ENCODE measurements at places on chromosomes 4 and X.

DNA sequence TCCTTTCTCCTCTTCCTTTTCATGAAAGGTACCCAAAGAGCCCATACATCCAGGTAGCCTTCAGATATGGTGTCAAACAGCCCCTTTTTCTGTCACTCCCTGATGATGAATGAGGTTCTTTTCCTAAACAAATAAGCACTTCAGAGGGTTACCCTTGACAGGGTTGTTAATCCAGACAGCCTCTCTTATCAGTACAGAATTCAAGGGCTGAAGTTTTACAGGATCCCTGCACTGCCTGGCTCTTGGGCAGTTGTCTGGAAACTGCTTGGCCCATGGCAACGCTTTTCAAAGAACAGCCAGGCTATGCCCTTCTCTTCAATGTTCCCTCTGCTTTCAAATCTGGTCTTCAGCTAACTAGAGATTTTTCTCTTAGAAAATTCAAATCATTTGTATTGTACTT lies 352.6 kb upstream of the FAM241A start:
- no peak for DNase-seq

- DNase-seq, result no peak
Measured at GRCh38 chrX:63746278-63746677, 38.7 kb downstream of the ARHGEF9 start.

GRCh38 chr4:3364634-3365314 lies 72.0 kb downstream of the RGS12 start:
- no peak for DNase-seq

GRCh38 chr4:94112644-94113043 lies 95.0 kb upstream of the SMARCAD1 start:
- no peak for DNase-seq

GRCh38 chr4:168221301-168221700 lies 97.3 kb downstream of the DDX60 start:
- DNase-seq, result peak; percentile 57

DNA sequence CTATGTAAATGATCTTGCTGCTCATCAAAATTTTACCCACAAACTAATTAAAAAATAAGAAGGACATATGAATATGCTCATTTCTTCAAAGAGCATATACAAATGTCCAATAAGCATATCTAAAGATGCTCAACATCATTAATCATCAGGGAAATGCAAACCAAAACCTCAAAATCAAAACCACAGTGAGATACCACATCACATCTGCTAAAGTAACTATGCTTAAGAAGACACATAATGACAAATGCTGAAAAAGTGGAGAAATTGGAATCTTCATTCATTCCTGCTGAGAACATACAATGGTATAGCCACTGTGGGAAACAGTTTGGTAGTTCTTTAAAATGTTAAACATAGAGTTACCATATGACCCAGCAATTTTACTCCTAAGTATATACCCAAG lies 81.9 kb downstream of the AFF2 start:
- peak; percentile 22 for DNase-seq

DNA sequence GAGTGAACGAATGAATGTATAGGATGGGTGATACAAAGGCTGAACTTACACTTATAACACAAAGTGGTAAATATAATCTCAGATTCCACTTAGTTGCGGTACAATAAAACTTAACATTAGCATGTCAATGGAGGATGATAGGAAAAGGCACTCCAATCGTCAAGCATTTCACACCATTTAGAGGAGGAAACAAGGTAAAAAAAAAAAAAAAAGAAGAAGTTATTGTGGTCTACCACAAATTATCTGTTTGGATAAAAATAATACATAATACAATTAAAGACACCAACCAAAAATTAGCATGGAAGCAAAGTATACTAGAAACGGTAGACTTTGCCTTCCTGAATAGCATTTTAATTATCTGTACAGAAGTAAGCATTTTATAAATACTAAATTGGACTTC lies 205.5 kb downstream of the PPP3CA start:
- no peak for DNase-seq

DNA sequence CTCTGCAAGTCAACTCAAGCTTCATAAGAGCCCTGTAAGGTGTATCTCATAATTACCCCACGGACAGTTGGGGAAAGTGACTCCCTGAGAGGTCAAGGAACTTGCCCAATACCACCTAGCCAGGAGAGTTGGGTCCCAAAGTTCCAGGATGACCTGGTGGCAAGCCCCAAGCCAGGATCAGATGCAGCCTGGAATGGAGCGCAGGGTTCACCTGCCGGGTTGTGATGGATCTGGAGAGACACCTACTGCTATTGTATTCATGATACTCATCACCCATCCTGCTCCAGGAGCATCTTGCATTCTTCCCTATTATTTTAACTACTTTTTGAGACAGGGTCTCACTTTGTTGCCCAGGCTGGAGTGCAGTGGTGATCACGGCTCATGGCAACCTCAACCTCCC lies 36.1 kb downstream of the ZBTB49 start:
- no peak for DNase-seq

- peak; percentile 80 for DNase-seq
Measured at GRCh38 chrX:103687073-103687695, 685 bp upstream of the MORF4L2 start.

DNA sequence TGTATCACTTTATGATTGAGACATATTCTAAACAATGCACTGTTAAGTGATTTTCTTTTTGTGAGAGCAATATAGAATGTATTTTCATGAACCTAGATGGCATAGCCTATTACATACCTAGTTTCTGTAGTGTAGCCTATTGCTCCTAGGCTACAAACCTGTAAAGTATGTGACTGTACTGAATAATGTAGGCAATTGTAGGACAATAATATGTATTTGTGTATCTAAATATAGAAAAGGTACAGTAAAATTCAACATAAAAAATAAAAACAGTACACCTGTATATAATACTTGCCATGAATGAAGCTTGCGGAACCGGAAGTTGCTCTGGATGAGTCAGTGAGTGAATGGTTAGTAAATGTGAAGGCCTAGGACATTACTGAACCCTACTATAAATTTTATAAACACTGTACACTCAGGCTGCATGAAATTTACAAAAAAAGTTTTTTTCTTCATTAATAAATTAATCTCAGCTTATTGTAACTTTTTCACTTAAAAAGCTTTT lies 106.7 kb downstream of the VSIG4 start:
- no peak for DNase-seq

DNA sequence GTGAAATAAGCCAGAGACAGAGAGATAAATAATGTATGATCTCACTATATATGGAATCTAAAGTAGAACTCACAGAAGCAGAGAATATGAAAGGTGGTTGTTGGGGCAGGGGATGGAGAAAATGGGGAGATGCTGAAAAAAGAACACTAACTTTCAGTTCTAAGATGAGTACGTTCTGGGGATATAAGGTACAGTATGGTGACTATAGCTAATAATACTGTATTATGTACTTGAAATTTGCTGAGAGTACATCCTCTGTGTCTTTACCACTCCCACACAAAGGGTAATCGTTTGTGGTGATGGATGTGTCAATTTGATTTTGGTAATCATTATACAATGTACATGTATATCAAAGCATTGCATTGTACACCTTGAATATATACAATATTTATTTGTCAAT lies 6.6 kb downstream of the FBXL5 start:
- no peak for DNase-seq

DNA sequence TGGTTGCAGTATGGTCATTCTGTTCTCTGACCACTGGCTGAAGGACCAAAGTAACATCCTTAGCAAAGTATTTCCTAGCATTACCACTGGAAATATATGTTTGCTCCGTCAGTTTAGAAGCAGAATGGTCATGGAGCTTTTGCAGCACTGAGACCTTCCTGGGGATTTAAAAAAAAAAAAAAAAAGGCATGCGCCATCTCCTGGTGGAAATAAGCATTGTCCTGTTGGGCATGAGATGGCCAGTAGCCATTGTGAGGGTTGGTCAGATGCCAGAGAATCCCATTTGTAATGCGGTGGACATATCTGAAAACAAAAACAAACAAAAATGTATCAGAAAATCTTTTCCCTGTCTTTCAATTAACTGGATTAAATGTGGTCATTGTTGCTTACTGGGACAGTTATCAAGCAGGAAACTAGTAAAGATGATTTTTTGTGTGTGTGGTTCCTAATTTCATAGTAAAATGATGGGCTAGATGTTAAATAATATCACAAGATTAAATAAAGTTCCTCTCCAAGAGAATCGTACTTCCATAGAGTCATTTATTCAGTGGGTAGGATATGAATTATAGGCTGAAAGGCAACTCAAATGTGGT lies 139.6 kb downstream of the SOWAHB start:
- peak; percentile 84 for DNase-seq

All from AG10803 (cell line).